ENCODE measurements at places on chromosomes 3 and 15.

- no peak for DNase-seq
These were observed 811.4 kb downstream of the NAALADL2 start for GRCh38 chr3:175670557-175670956.

GRCh38 chr15:31523655-31524049 is 197.0 kb downstream of the KLF13 start:
- no peak for DNase-seq

GRCh38 chr15:91124132-91124531 is 24.1 kb downstream of the SV2B start:
- DNase-seq: no peak

DNA sequence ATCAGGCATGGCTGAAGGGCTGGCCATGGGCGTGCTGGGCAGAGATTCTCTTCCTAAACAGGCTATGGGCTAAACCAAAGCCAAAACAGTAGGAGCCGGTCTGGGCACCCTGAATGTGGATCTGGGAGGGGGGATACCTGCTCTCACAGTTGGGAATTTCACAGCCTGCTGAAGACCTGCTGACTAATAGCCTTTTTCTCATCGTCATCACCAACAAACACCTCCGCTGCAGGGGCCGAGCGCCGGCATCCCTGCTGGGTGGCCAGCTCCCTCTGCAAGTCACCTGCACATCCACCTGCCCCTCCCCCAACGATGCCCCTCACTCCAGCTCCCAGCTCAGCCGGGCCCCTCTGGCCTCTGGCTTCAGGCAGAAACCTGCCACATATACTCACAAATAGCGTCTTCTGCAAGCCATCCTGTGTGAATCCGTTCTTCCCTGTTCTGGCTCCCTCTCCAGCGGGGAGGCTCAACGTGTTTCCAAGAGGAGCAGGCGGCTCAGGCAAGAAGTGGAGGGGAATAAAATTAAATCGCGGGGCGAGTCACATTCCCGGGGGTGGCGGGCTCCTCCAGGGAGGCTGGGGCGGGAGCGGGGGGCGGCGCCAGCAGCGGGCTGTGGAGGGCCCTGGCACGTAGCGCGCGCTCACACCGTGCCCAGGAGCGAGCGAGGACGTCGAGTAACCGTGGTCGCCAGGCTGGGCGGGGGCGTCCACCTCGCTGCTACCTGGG is 466 bp downstream of the IQSEC1 start:
- peak; percentile 55 for DNase-seq

DNA sequence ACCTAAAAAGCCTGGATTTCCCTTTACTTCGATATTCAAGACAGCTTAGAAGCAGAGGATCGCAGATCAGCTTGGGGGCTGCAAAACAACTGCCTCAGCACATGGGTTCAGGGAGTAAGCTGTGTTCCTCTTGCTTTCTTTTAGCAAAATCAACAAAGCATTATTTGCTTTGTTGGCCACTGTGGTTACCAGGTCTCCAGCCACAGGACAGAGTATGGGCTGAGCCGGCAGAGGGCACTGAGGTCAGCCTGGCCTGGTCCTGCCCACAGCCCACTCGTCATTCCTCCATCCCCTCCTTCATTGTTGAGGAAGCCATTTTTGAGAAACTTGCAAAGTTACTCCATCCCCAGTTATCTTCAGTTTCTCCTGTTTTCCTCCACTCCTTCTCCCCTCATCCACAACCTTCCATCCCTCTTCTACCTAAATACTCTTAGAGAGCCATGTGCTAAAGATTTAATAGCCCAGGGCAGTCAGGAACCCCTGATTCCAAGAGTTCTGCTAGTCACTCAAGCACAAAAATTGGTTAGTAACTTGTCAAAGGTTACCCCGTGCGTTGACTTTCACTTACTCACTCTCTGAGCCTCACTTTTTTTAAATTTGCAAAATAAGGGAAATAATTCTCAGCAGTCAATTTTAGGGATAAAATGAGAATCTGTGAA is 60.0 kb upstream of the HES1 start:
- DNase-seq: no peak

DNA sequence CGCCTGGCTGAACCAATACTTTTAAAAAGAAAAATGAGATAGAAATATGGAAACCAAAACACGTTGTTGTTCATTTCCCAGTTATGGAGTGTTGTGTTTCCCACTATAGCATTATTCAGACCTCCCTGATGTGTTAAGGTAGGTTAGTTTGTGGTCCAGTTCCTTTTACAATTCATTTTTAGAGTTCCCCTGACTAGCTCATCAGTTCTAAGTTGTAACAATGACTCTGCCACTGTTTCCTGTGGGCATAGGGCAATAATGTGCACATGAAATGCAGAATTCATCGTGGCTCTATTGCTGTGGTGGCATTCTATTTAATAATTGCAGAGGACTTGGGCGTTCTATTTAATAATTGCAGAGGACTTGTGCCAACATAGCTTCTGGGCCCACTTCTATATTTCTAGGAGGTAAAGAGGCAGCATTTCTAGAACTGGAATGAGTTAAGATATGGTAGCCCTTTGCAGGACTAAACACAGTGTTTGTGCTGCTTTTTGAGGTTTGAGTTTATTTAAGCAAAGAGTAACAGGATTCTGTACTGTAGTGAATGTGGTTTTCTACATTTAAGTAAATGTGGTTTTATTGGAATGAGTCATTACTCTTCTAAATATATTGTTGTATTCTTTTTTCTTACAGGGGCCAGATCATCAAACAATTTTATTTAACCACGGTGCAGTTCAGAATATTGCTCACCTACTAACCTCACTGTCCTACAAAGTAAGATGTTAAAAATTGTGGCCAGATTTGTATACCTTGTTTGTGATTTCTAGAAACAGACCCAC is 47.5 kb downstream of the ARMC8 start:
- DNase-seq: no peak

DNA sequence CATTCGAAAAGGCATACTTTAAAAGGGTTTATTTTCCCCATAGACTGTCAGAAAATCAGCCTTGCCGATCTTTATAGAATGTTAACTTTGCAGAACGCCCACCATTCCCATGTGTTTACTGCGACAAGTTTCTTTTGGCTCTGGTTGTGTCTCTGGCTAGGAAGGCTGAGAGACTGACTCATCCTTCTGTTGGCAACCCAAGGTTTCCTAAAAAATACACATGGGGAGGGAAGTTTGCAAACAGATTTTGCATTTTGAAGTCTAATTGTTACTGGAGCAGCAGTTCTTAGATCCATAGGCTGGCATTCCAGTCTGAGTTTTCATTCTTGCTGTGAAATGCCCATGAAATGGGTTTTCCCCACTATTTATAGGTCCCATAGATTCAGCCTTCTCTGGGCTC is 37.9 kb upstream of the MINAR1 start:
- no peak for DNase-seq

DNA sequence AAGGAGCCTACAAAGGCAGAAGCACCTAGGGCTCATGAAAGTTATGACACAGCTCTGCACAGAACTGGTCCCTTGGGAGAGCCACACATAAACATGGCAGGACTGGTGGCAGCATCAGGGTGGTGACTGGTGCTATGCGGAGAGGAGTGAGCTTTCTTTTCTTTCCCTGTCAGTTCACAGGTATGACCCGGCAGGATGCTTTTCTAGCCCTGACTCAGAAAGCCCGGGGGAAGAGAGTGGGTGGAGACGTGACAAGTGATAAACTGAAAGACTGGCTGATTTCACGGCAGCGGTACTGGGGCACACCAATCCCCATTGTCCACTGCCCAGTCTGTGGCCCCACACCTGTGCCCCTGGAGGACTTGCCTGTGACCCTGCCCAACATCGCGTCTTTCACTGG is 103.0 kb downstream of the LARS2 start:
- DNase-seq: no peak

DNA sequence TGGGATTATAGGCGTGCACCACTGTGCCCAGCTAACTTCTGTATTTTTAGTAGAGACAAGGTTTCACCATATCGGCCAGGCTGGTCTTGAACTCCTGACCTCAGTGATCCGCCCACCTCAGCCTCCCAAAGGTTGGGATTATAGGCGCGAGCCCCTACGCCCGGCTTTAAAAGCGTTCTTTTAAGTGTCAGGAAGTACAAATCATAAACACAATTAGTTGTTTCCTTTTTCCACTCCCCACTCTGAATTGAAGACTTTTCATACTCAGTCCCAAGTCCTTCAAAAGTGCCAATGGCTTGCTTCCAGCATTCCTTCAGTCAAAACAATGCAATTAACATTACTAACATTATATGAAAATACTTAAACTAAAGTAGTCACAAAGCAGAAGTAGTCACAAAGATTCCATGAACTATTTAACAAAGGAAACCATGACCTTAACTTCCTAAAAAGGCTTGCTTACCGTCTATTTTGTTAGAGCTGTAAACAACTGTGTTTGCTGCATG is 8.1 kb downstream of the WDR82 start:
- no peak for DNase-seq

DNA sequence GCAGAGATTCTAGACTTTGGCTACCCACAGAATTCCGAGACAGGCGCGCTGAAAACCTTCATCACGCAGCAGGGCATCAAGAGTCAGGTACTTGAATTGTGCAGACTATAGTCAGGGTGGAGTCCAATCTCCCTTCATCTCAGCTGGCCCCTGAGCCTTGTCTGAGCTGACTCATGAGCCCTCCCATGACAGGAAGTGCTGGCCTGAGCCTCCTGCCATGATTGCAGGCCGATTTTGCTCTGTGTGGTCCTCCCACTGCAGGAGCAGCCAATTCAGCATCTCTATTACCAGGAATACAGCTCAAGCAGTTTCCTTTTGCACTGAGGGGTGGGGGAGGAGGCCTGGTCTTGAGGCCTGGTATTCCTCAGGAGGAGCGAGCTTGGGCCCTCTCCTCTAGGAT is 5.5 kb downstream of the AP2M1 start:
- DNase-seq: no peak

- DNase-seq: no peak
These were observed 155.6 kb downstream of the ADAM10 start for GRCh38 chr15:58593870-58594269.

DNA sequence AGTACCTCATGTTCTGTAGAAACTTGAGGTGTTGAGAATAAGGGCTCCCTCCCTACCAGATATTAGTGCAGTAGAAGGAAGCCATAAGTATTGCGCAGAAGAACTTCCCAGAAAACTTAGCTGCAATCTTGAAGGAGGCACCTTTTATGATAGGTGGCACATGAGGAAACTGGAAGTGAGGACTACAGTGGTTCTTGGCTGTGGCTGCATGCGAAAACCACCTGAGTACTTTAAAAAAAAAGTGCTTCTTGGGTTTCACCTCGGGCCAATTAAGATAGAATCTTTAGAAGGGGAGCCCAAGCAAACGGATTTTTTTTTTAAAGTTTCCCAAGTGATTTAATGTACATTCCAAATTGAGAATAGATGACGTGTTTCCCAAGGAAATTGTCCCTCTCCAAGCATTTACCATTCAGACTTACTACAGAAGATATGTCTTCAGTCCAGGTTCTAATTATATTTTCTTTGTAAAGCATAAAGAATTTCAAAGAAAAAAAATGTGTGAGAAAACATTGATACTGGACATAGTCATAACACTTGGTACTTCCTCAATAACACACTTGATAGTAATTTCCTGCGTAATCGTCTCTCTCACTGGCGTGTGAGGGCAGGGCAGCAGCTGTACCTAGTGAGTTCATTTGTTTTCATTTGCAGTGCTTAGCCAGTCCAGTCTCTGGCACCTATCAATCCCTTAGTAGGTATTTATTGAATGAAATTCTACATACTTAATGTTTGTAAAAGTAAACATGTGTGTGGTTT is 12.3 kb upstream of the NR1I2 start:
- DNase-seq: no peak

GRCh38 chr15:39127925-39128617 is 452.8 kb upstream of the THBS1 start:
- DNase-seq: no peak

DNA sequence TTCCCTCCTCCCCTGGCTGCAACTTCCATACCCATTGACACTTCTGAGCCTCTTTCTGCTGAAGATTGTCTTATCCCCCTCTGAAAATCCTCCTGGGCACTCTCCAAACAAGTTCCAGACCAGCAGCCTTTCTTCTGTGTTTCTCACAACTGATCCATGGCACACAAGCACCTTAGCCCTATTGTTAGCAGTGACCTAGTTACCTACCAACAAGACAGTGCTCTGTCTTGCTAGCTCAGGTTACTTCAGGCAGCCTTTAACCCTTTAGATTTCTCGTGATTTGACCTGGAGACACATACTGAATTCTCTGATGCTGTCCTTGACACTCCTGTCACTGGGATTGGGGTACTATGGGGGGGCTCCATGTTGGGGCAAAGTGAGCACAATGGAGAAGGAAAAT is 82.1 kb downstream of the GTF2E1 start:
- no peak for DNase-seq

DNA sequence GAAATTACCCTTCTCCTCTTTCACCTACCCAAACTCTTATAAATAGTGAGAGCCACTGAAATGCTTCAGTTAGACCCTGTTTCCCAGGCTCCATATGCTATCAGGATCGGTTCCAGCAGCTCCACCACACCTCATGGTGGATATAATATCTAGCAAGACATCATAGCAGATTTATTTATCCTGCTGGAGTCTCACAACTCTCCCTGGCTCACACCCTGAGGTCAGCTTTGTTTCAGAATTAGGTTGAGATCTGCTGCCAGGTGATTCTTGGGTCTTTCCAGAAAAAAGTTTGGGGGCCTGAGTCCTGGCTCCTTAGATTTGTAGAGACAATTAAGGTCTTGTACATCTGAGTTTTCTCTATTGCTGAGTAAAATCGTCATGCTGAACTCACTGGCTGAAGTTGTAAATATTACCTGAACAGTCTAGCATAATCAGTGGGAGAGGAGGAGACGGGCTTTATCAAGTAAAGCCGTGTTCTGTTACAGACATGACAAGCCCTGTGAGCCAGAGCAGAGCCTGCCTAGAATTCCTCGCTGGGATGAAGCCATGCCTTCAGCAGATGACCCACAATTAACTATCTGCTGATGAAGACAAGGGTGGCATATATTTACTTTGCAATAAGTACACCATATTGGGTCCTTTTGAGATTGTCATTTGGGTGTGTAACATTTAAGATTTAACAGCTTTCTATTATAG is 131.6 kb downstream of the STAC start:
- no peak for DNase-seq

GRCh38 chr3:108472001-108472591 is 38.3 kb downstream of the MYH15 start:
- DNase-seq: no peak

GRCh38 chr3:33883951-33884561 is 85.6 kb downstream of the PDCD6IP start:
- no peak for DNase-seq

DNA sequence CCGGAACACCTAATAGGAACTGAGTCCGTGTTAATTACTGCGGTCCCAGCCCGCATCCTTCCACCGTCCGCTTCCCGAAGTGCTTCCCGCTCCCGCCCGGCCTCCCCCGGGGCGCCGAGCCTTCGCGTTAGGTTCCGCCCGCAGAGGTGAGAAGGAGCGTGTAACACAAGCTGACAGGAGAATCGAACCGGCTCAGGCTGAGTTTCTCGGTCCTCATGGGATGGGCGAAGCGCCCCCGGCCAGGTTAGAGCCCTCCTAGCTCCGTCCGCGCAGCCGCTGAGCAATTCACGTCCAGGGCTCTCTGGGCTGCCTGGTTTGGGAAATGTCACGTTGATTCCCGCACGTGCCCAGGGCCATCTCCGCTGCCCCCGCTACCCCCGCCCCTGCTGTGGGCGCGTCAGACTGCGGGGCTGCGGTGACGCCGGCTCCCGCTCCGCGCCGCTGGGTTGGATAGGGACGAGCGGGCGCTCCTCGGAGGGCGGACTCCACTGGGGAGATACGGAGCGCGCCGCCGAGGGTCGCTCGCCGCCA is 954 bp downstream of the CLDN11 start:
- DNase-seq: no peak

Measured in B cell (primary cell).